ENCODE measurements at places on chromosomes 3 and 15. TPM values are rescaled to one million over a fixed set of nuclear protein-coding genes. Genes with fewer than 3 reads are reported as not detected.

Gene GOLGA6B
- total RNA-seq: not detected

Gene TUSC7
- total RNA-seq: not detected

- peaks cover 14% of the 10 kb centered on the region for H3K4me1 ChIP-seq
- DNase-seq: no peak
- no peak overlapping the region for H3K4me3 ChIP-seq
- no peak overlapping the region for H3K27ac ChIP-seq
These were observed 166.6 kb downstream of the BBX start for GRCh38 chr3:107689355-107689754.

GRCh38 chr3:6743067-6743720, 117.7 kb upstream of the GRM7 start:
- no peak for DNase-seq
- H3K27me3 ChIP-seq: no peaks in the 10 kb centered on the region
- no peaks in the 10 kb centered on the region for H3K4me1 ChIP-seq
- no peak overlapping the region for H3K27ac ChIP-seq
- no peaks in the 10 kb centered on the region for H3K36me3 ChIP-seq

DNA sequence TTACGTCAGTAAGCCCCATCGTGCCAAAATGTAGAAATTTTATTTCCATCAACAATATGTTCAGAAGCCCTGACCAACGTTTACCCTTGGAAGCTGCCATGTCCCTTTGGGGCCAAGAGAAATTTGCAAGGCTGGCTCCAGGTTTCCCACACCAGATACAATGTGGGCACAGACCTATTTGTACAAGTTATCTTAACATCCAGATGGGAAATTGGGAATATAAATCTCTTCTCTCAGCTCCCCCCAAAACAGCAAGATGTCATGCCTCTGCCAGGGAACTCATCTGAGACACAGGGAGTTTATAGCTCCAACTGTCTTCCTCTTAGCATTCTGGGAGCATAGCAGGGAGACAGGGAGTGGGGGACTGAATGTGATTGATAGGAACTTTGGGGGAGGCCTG, 9.3 kb upstream of the DPPA2 start:
- DNase-seq: no peak
- H3K4me3 ChIP-seq: no peak overlapping the region
- peaks cover 4% of the 10 kb centered on the region for H3K36me3 ChIP-seq
- no peaks in the 10 kb centered on the region for H3K4me1 ChIP-seq
- H3K27ac ChIP-seq: no peak overlapping the region
- no peaks in the 10 kb centered on the region for H3K27me3 ChIP-seq

GRCh38 chr3:36678216-36679013, 85.9 kb downstream of the DCLK3 start:
- no peak overlapping the region for H3K4me3 ChIP-seq
- no peaks in the 10 kb centered on the region for H3K4me1 ChIP-seq
- H3K27ac ChIP-seq: no peak overlapping the region
- DNase-seq: no peak
- no peaks in the 10 kb centered on the region for H3K27me3 ChIP-seq
- no peaks in the 10 kb centered on the region for H3K36me3 ChIP-seq

- no peak overlapping the region for H3K27ac ChIP-seq
- H3K4me1 ChIP-seq: peaks cover 14% of the 10 kb centered on the region
- no peak overlapping the region for H3K4me3 ChIP-seq
- no peaks in the 10 kb centered on the region for H3K36me3 ChIP-seq
These were observed 4.4 kb downstream of the GATA2 start for GRCh38 chr3:128488636-128488990.

- H3K27me3 ChIP-seq: no peaks in the 10 kb centered on the region
- no peak for DNase-seq
- no peak overlapping the region for H3K4me3 ChIP-seq
- H3K36me3 ChIP-seq: peaks cover 8% of the 10 kb centered on the region
- peak overlapping the region; percentile 10 for H3K27ac ChIP-seq
These were observed 56.4 kb upstream of the PHLDB2 start for GRCh38 chr3:111802700-111803099.

DNA sequence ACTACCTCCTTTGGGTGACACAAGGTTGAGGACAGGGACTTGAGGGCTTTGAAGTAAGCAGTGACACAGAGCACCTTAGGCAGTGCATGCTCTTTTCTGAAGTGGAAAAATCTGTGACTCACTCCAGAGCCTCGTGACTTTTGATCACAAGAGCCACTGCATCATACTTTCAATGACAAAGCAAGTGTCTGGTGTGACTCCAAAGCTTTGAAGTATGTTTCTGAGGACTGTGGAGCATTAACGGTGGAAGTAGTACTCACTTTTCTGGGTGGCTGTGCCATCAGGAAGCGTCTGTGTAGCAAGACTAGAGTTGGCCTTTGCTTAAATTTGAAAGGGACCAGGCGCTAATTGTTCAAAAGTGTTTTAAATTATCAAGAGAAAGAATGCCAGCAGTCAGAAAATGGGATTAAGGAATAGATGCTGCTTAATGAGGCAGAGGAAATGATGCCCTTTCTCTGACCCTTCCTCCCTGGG, 210.7 kb upstream of the TRIM42 start:
- H3K4me1 ChIP-seq: peaks cover 5% of the 10 kb centered on the region
- no peak for DNase-seq
- H3K27me3 ChIP-seq: peaks cover 14% of the 10 kb centered on the region
- H3K27ac ChIP-seq: no peak overlapping the region
